ENCODE measurements at places on chromosomes 6 and 20. TPM values are rescaled to one million over a fixed set of nuclear protein-coding genes. Genes with fewer than 3 reads are reported as not detected.

The C2 gene
- not detected for total RNA-seq

The MDFI gene
- total RNA-seq, result 42.7 TPM

The BTNL2 gene
- total RNA-seq, result not detected

The HDGFL1 gene
- not detected for total RNA-seq

The MATN4 gene
- total RNA-seq, result not detected

The HLA-G gene
- not detected for total RNA-seq

The RBBP8NL gene
- total RNA-seq, result not detected

The BHLHE23 gene
- total RNA-seq, result not detected

The LPA gene
- total RNA-seq, result not detected

The ADGRF1 gene
- total RNA-seq, result not detected

The CGAS gene
- 13.5 TPM for total RNA-seq

The CAGE1 gene
- total RNA-seq, result 0.15 TPM

The WRNIP1 gene
- 75.4 TPM for total RNA-seq

The GNAS-AS1 gene
- total RNA-seq, result 0.15 TPM

The IL17F gene
- not detected for total RNA-seq

The TRAPPC3L gene
- total RNA-seq, result under 0.01 TPM
